Daoy (cell line): ENCODE measurements at places on chromosomes 6 and 20.

DNA sequence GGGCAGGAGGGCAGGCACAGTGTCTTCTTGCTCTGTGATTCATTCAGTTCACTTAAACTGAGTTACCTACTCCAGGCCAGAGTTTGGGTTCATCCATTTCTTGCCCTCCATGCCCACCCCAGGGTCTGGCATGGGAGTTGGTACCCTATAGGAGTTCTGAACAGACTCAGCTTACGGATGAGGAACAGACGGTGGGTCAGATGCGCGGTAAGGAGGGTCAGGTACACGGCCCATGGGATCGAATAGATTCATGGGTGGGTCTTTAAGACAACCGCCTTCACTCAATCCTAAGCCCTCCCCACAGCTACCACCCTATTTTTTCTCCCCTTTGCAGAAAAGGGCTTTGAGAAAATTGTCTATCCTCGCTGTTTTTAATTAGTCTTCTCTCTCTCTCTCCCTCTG lies 13.1 kb upstream of the TRIB3 start:
- DNase-seq: no peak

DNA sequence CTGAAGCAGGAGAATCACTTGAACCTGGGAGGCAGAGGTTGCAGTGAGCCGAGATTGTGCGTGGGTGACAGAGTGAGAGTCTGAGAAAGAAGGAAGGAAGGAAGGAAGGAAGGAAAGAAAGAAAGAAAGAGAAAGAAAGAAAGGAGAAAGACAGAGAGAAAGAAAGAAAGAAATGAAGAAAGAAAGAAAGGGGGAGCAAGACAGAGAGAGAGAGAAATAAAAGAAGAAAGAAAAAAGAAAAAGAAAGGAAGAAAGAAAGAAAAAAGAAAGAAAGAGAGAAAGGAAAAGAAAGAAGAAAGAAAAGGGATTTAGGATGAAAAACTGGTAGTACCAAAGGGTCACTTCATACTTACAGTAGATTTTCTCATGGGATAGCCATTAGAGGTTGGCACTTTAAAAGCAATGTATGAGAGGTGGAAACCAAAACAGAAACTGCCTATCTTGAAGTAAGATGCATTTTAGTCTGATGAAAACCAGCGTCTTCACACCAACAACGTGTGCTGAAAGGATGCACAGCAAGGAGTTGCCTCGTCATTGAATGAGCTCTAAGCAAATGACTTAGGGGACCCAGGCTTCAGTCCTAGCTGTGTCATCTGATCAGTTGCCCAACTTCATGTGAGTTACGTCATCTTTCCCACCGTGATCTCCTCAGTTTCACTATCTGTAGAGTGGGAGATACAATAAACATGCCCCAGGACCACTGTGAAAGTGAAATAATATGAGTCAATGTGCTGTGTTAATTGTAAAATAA lies 133.9 kb upstream of the NEDD9 start:
- no peak for DNase-seq

GRCh38 chr6:112800439-112800838 lies 453.3 kb downstream of the RFPL4B start:
- no peak for DNase-seq

- peak; percentile 34 for DNase-seq
These were observed 115.9 kb downstream of the FYN start for GRCh38 chr6:111757342-111757741.

DNA sequence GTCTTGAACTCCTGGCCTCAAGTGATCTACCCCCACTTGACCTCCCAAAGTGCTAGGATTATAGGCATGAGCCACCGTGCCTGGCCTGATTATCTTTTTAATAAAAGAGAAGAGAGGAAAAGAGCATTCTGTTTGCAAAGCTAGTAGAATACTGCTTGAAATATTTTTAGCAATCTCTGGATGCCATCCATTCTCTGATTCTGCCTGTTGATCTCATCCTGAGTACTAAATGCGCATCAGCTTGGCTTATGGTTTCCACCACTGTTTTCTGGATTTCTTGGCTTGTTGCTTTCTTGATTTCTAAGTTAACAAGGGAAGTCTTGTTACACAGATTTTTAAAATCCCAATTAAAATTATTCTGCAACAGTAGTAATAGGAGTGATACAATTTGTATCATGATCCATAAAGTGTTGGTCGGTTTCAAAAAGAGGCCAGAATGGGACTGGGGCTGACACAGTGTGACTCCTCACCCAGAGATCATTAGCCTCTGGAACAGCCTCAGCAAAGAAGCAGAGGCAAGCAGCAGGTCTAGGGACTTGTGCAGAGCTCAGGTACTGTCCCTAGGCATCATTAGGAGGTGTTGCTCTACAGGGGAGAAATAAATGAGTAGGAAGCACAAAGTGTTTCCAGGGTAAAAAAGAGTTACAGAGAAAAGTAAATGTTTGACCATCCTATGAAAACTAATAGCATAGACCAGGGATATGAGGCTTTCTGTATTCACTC lies 17.8 kb upstream of the SLC16A10 start:
- DNase-seq: no peak

DNA sequence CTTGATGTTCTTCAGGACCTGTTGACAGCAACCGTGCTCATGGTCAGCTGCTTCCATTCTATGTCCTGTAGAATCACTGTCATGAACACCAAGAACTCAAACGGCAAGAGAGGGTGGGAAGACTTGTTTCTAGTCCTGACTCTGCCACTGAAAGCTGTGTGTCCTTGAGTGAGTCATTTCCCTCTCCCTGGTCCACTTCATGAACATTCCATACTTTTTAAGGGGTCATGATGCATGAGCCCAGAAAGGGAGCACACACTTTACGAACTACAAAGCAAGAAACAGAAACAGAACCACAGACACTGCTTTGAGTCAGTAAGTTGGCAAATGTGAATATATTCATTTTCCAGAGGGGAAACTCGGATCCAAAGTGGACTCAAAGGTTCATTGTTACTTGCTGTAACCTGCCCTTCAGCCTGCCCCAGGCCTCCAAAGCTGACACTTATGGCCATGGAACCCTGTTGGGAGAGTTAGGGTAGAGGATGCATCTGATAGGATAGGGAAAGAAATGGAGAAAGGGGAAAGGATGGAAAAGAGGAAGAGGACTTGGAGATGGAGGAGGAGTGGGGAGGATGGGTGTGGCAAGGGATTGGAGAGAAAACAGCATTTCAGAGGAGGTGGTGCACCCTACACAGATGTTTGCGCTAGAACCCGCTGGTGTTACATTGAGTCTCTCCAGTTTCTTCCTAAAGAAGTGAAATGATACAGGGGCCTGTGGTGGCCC lies 129.8 kb downstream of the FOXO3 start:
- DNase-seq: peak; percentile 36

DNA sequence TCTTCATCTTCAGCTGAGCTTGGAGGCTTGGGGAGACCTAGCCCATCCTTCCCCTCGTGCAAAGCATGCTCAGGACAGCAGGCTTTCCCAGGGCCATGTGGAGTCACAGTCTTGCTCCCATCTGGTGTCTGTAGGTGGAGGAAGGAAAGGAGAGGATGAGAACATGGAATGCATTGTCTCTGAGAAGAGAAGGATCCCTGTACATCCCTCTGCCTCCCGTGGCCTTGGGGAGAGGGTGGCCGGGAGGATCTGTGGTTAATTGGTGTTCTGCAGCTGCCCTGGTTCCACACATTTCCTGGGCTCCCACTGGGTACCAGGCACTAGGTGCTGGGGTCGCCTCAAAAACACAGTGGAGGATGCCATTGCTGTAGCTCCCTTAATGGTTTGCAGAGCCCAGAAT lies 134.5 kb downstream of the PHACTR3 start:
- DNase-seq: no peak
